GM12891 (cell line): ENCODE measurements at places on chromosomes 1 and 21.

- peak; percentile 88 for DNase-seq
Observed at GRCh38 chr1:6260961-6261614, at the start of gene GPR153. Gene GPR153 (minus strand): TSS chr1:6261098. CDS start chr1:6254905, 6,193 bp downstream.

- no peak for DNase-seq
Observed at GRCh38 chr1:167197236-167197635, 23.4 kb upstream of the POU2F1 start.

GRCh38 chr1:21156019-21156418, 20.7 kb downstream of the EIF4G3 start:
- DNase-seq = no peak

DNA sequence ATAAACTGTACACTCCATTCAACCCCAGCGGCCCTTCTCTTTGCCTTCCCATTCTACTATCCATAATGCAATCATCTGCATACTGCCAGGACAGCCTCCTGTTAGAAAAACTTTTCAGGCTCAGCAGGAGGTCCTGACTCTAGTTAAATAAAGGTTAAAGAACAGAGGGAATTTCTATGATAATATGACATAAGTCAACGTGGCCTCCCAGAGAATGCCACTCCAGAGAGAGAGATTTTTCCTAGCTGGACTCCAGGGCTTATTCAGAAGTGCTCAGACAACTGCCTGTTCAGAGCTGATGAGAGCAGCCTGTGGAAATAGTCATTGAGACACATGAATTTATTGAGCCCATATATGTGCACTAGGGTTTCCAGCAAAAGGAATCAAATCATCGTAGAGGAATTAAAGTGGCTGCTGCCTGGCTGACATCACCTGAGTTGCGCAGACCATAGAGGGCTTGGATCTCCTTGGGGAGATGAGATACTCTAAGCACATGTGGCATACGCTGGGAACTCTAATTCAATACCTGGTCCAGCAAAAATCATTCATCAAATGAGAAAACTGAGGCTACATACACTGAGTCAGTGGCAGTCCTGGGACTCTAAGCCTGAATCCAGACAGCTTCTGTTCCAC, 736.2 kb downstream of the PTPRU start:
- DNase-seq = no peak

DNA sequence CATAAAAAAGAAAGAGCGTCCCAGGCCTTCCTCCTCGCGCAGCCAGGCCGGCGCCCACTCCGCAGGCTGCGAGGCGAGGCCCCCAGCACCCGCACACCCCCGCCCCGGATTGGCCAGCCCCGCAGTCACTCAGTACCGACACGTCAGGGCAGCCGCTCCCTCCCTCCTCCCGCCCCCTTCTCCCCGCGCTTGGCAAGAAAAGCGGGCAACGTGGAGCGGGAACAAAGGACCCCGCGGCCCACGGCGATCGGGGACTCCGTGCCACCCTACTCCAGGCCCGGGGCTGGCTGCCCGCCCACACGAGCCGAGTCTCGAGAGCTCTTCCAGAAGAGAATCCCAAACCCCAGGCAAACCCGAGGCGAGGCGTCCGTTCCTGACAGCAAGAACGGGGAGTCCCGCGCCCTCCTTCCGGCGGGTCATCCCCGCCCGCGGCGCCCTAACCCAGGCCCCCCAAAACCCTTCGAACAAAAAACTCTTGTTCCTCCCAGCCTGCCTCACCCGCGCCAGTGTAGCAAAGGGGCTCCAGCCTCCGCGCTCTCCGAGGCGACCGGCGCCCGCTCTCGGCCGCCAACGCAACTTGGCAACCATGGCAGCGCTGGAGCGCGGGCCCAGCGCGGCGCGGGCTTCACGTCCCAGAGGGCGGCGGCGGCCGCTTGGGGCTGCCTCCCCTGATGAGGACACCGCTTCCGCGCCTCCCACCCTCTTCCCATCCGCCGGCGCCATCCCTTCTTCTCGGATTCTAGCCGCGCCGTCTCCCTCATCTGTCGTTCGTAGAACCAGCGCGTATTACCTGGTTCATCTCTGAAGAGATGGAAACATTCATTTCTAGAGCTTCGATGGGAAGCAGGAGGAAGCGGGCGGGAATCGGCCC, 645 bp downstream of the IVNS1ABP start:
- DNase-seq = peak; percentile 55

GRCh38 chr1:2816786-2817185, 15.3 kb upstream of the TTC34 start:
- DNase-seq = no peak

DNA sequence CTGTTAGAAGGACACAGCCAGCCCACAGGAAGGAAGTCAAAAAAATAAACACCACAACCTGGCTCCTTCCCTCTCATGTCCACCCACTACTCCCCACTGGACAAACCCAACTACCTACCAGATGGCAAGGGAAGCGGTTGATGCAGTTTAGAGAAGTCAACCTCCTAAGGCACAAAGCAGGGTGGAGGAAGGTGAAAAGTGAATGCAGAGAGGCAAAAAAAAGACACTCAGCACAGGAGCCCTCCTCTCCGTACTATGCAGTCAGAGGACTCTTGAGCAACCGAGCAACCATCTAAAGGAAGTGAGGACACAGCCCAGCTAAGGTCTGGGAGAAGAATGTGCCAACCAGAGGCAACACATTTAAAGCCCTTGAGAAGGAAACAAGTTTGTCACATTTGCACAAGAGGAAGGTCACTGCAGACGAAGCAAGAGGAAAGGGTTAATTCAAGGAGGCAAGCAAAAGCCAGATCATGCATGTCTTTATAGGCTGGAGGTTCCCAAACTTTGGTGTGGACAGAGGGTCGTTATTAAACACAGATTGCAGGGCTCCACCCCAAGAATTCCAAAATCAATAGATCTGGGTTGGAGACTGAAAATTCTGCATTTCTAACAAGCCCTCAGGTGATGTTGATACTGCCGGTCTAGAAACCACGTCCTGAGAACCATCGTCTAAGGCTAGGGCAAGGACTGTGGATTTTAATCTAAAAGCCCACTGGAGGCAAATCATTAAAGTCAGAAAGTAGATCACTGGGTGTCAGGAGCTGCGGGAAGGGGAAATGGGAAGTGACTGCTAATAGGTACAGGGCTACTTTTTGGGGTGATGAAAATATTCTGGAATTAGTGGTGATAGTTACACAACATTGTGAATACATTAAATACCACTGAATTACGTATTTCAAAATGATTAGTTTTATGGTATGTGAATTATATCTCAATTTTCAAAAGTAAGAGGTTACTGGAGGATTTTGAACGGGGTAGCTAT, 19.7 kb downstream of the TP53BP2 start:
- no peak for DNase-seq

DNA sequence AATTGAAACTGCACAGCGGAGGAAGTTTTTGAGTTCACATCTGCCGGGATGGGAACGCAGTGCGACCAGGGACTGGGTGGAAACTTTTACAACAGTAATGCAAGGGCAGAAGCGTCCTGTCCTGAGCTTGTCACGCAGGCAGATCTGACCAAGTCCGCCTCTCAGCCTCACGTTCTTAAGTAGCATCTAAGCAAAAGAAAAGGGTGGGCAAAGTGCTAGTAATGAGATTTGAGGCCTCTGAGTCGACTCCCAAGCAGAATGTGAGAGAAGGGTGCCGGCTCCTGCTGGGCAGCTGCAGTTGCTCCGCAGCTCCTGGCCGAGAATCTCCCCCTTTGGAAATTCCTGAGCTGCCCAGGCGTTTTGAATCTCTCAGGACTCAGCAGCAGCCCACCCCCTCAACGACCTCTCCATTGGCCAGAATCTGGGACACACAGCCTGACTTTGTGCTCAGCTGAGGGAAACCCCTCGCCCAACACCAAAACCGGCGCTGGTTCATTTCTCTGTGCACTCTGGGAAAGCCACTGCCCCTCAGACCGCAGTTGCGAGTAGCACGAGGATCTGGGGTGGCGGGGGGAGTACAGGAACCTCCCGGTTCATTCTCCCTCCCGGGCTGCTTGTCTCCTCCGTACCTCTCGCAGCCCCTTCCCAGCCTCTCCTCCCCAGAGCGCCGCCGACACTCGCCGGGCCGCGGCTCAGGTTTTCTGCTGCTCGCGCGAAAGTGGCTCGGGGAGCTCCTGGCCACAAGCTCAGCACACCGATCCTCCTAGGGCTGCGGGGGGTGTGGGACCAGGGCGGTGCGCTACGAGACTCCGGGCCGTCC, 913 bp upstream of the S1PR1 start:
- peak; percentile 30 for DNase-seq

GRCh38 chr1:201618389-201618788, 79.5 kb downstream of the NAV1 start:
- DNase-seq = no peak

GRCh38 chr21:26487981-26488480, 85.1 kb downstream of the CYYR1 start:
- no peak for DNase-seq

GRCh38 chr1:162153374-162153773, 83.9 kb downstream of the NOS1AP start:
- no peak for DNase-seq

GRCh38 chr1:175976865-175977642, 230.0 kb downstream of the COP1 start:
- DNase-seq = no peak

DNA sequence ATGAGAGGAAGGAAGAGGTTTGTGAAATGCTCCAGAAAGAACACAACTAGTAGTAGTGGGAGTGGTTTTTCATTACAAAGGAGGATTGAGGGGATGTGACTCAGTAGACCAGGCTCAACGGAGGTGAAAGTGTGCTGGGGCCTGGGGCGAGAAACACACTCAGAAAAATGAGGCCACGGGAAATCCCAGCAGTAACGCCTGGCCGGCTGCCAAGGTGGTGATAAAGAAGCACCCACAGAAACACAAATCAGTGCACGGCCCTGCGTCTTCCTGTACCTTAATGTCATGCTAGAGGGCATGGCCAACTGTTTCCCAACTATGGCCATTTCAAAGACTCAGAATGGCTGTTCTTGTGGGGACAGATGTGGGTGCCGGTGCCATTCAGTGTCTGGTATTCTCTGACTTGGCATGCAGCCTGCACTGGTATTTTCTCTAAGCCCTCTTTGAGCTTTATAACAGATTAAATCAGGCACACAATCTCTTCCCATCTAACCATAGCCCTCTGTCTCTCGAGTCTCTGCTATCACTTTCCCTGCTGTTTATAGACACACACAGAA, 38.2 kb downstream of the URB2 start:
- DNase-seq = peak; percentile 23
